GDM1 (cell line): ENCODE measurements at places on chromosomes 16 and 17.

GRCh38 chr16:88379694-88380040 is 3.1 kb upstream of the ZNF469 start:
- no peak for DNase-seq

DNA sequence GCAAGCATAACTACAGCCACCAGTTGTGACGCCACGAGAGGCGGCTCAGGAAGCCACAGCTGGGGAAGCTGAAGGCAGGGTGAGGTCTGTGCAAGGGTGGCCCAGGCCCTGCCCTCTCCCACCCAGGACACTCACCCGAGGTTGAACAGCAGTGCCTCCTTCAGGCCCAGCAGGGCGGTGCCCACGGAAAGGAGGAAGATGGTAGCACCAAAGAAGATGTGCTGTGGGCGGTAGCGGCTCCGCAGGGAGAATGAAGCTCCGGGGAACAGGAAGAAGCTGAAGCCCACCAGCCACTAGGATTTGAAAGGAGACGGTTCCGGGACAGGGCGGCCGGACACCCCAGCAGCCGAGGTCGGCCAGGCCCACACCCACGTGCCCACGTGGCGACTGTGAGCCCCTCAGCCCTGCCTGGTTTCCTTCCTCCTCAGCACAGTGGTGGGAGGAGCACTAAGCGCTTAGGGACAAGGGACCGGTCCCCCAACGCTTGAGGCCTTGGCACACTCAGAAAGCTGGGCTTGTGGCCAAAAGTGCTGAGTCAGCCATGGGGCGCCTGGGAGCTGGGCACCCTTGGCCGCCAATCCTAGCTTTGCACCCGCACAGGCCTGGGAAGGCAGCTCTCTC is 11.0 kb downstream of the CYB561 start:
- DNase-seq = no peak

DNA sequence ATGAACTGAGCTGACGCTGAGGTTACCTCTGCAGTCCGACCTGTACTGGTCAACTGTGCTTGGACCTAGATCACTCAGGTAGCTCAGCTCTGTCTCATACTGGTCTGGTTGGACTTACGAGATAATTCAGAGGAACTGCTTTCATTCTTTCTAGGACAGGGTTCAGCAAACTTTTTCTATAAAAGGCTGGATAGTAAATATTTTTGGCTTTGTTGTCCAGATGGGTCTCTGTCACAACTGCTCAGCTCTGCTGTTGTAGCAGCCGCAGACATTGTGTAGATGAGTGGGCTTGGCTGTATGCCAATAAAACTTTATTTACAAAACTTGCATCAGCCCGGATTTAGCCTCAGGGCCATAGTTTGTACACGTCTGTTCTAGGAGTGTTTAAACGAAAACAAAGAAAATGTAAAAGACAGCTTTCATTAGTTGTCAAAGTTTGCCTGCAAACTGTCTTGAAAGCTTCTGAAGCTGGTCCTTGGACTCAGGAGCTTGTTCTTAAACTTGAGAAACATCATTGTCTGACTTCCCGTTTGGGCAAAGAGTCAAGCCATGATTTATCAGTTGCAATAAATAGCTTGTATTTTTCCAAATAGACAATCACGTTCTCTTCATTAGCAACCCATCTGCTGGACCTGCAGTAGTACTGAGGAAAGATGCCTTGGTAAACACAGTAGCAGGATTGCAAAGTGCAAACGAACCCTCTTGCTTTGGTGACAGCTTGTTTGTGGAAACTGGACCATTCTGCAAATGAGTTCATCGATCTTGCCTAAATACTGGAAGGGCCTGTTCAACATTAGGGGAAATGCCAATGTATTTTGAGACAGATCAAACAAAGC is 253.4 kb downstream of the SNX29 start:
- DNase-seq = no peak

- no peak for DNase-seq
Observed at GRCh38 chr16:77618951-77619350, 103.4 kb upstream of the NUDT7 start.

DNA sequence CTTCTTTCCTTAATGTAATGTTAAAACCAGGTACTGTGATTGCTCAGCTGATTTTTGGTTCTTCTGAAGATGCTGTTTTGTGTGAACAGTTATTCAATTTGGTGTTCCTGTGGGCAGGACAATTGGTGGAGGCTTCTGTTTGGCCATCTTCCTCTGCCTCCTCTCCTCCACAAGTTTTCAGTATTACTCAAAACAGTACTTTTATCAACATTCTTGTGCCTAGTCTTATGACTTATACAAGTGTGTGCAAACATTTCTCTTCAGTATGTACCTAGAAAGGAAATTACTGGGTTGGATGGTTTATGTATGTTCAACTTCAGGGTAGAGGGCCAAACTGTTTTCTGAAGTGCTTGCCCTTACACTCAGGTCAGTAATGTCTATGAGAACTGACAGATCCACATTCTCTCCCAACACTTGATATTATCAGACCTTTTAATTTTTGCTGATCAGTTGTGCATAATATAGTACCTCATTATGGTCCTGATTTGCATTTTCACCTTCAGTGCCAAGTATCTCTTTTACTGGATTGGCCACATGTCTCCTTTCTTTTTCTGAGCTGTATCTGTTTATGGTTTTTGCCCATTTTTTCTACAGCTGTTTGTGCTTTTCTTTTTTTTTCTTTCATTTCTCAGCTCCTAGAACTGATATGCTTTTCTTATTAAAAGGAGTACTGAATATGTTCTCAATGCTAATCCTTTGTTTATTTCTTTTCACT is 50.9 kb downstream of the ERCC4 start:
- DNase-seq = no peak

DNA sequence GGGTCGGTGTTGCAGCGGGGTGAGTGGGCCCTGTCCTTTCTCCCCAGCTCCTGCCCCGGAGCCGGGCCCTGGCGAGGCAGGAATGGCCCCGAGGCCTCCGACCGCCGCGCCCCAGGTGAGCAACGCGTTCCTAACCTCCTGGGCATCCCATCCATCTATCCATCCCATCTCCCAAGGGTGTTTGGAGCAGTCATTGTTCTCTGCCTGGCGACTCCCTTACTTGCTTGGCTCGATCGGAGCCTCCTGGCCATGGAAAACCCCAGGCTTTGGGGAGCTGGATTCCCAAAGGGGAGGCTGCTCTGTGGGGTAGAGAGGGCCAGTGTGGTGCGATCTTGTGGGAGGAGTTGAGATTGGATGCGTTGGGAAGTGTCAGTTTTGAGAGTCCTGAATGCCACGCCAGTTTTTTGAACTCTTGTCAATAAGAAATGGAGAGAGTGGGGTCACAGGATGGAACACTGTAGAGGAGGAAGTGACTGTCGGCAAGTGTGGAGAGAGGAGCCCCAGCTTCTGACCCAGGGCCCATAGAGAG is 684 bp downstream of the ZFP90 start:
- DNase-seq = no peak

GRCh38 chr16:78939597-78939996 is 660.9 kb downstream of the MAF start:
- no peak for DNase-seq

GRCh38 chr17:40540448-40540847 is 24.8 kb downstream of the CCR7 start:
- DNase-seq = no peak

DNA sequence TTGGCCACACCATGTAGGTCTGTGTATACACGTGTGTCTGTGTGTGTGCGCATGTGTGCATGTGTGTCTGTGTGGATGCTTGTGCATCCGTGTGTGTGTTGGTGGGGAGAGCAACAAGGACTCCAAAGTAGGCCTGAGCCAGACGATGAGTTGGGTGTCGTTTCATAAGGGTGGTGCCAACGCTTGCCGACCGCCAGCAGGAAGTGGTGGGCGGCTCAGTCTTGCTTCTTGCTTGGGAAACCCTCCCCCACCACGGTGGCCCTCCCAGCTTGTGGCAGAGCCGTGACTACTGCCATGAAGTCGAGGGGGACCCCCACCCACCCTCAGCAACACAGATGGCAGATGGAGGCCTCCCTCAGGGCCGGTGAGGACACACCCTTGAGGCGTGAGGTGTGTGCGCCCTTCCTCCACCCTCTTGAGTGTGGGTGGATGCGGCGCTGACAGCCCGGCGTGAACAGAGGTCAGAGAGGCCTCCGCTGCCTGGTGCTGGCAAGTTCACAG is 17.5 kb downstream of the SBK1 start:
- DNase-seq = no peak

DNA sequence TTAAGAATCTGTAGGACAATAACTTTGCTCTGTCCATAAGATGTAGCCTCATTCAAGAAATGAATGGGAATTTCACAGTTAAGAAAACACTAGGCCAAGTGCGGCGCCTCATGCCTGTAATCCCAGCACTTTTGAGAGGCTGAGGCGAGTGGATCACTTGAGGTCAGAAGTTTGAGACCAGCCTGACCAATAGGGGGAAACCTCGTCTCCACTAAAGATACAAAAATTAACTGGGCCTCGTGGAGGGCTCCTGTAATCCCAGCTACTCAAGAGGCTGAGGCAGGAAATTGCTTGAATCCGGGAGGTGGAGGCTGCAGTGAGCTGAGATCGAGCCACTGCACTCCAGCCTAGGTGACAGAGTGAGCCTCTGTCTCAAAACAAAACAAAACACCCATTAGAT is 19.9 kb upstream of the RSL1D1 start:
- DNase-seq = no peak

DNA sequence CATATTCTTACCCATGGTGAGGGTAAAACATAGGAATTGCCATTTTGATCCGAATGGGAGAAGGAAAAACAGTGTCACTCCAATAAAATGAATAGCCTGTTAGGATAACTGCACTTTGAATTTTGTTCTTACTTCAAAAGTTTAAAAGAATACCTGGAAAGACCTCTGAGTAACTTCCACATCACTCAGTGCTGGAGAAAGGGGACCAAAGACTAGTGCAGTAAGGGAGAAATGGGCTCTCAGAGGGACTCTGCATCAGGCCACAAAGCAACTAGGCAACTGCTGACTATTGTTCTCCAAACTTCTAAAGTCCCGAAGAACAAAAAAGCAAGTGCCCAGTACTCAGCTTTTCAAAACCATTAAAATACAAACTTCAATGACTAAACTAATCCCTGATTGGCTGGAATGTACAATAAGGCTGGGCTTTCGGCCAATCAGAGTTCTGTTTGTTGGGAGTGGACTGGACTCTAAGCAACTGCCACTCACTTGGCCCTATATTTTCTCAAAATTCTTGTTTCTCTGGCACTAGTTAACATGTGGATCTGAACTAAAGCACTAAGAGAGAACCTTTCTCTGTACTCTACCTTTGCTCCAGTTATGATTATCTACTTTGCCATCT is 6.2 kb downstream of the DNAJC7 start:
- no peak for DNase-seq

DNA sequence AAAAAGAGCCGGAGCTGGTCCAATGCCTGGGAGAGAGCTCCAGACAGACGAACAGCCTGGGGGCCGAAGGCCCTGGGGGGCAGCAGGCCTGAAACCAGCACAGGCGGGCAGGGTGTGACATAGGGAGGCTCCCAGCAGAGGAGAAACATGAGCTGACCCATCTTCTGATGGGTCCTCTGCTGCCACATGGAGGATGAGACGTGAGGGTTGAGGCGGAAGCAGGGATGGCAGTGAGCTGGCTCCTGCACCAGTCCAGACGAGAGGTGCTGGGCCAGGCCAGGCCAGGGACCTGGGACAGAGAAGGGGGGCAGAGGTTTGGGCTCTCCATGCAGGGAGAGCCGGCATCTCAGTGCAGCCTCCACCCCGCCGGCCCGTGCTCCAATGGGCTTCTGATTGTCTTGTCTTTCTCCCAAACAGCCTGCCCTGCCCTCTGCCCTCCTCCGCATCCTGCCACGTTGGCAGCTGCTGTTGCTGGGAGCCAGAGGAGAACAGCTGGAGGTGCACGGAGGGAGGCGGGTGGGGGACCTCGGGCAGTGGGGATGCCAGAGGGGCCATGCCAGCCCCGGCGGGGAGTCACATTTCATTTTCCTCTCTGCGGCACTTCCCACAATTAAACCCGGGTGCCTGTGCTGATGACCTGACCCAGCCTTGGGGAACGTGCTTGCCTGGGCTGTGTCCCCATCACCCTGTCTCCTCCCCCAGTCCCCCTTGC is 139.1 kb upstream of the GSE1 start:
- no peak for DNase-seq

- no peak for DNase-seq
Observed at GRCh38 chr17:17926840-17927449, 45.3 kb downstream of the TOM1L2 start.

GRCh38 chr17:65553009-65553645 is 8.3 kb downstream of the AXIN2 start:
- no peak for DNase-seq

- DNase-seq = no peak
Observed at GRCh38 chr17:537133-537532, 177.5 kb downstream of the VPS53 start.
